ENCODE measurements at places on chromosomes 4 and X. TPM values are rescaled to one million over a fixed set of nuclear protein-coding genes. Genes with fewer than 3 reads are reported as not detected.

DNA sequence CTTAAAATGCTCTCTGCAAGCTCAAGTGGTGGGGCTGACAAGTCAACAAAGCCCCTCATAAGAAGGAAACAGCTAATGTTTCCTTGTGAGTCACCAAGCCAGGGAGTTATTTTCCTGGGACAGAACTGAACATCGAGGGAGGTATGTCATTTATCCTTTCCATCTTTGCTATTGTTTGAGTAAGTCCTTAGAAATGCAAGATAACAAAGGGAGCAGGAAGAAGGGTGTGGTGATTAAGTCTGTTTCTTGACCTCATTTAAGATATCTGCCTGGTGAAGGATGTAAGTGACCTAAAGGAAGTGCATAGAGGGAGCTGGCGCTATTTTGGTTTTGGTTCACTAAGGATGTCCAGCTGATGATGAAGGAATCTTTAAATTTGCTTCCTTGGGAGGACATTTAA lies 39.9 kb downstream of the ATG4A start:
- DNase-seq = no peak

- no peak for DNase-seq
These were observed 727.9 kb downstream of the CCSER1 start for GRCh38 chr4:90855111-90855510.

NXF2B gene
- total RNA-seq = not detected

DNA sequence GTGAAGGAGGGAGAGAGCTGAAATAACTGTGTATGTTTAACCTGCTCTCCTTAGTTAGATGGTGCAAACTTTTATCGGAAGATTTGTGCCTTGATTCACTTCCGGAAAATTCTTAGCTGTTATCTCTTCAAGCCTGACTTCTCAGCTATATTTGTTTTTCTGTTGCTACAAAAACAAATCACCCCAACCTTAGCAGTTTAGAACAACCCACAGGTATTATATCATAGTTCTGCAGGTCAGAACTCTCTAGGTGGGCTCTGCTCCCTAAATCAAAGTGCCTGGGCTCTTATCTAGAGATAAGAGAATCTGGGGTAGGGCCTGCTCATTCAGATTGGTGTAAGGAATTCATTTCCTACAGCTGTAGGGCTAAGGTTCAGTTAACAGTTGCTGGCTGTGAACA lies 15.1 kb upstream of the CEP135 start:
- no peak for DNase-seq

KLB gene
- not detected for total RNA-seq

GRCh38 chrX:153511784-153512500 lies 5.5 kb upstream of the ATP2B3 start:
- DNase-seq = no peak

- DNase-seq = no peak
These were observed 36.1 kb downstream of the COPS4 start for GRCh38 chr4:83071116-83071515.

- peak; percentile 91 for DNase-seq
These were observed 34.5 kb upstream of the RAB33B start for GRCh38 chr4:139419388-139419914.

EXOC1L gene
- not detected for total RNA-seq

- no peak for DNase-seq
These were observed 365.5 kb downstream of the ZNF674 start for GRCh38 chrX:46179748-46180147.
